ENCODE measurements at places on chromosomes 5 and 9.

DNA sequence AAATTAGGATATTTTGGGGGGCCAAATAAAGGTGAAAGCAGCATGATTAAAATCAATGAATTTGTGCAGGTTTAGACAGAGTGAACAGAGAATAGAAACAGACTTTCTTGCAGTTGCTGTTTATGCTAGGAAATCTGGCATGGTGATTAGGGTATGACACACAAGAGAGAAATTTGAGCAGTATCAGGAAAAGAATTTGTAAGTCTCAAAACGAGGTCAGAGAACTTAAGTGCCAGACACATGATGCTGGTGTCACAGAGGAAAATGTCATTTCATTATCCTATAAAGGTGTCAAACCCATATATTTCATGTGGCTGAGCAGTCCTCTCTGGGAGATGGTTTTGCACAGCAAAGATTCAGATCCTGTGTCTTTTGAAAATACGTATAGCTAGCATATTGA is 15.7 kb downstream of the LVRN start:
- H3K36me3 ChIP-seq, result no peaks in the 10 kb centered on the region
- peaks cover 12% of the 10 kb centered on the region for H3K27me3 ChIP-seq
- peaks cover 2% of the 10 kb centered on the region for H3K4me1 ChIP-seq

- H3K27me3 ChIP-seq, result no peaks in the 10 kb centered on the region
- no peaks in the 10 kb centered on the region for H3K4me1 ChIP-seq
- no peaks in the 10 kb centered on the region for H3K36me3 ChIP-seq
These were observed 277.2 kb upstream of the ZNF608 start for GRCh38 chr5:125023673-125024072.

GRCh38 chr9:20197976-20198685 is 409.3 kb upstream of the SLC24A2 start:
- H3K36me3 ChIP-seq, result peaks cover 16% of the 10 kb centered on the region
- no peak overlapping the region for H3K4me3 ChIP-seq
- H3K27me3 ChIP-seq, result no peaks in the 10 kb centered on the region
- peak; percentile 61 for DNase-seq

DNA sequence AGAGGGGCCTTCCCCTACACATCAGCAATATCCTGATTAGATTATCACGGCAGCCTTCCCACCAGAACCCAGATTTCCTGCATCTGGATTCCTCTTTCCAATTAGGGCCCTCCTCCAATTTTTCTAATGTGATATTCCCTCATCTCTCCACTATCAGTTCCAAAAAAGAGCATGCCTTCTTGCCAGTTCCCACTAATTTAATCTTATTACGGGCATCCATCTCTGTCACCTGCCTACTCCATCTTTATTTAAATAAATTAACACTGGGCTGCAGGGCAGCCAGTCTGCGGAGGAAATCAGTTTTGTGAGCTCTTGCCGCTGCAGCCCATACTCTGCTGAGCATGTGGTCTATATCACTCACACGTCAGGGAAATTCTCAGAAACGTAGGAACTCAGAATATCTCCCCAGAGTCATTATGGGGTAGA is 16.6 kb upstream of the FBP2 start:
- H3K27me3 ChIP-seq, result peaks cover 31% of the 10 kb centered on the region
- H3K27ac ChIP-seq, result no peak overlapping the region
- peaks cover 7% of the 10 kb centered on the region for H3K4me1 ChIP-seq
- no peak for DNase-seq

DNA sequence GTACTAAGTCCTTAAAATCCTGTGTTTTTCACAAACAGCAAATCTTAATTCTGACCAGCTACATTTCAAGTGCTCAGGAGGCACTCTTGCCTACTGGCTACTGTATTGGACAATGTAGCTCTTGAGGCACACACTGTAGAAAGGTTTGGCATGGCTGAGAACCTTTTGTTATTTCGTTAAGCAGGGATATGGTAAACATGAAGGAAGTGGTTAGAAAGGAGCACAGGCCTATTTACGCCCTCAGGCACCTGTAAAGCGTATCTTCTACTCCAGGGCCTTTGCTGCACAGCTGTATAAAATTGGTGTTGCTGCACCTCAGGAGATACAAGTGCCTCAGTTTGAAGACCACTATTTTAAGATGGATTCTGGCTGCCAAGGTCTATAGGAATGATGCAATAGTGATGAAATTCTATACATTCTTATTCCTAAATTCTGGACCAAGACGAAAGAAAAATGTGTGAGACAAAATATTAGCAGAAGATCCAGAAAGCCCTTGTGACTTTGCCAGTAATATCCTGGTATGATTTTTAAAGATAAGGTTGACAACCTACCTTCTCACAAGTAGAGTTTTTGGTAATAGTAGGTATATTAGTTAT is 9.3 kb upstream of the OTULIN start:
- no peak overlapping the region for H3K27ac ChIP-seq
- peaks cover 17% of the 10 kb centered on the region for H3K27me3 ChIP-seq
- peaks cover 2% of the 10 kb centered on the region for H3K36me3 ChIP-seq
- H3K4me1 ChIP-seq, result peaks cover 18% of the 10 kb centered on the region

Data from activated CD4-positive, alpha-beta T cell treated with anti-CD3 and anti-CD28 coated beads, Interleukin-2, amount 10 ng/mL, durations not matched to agents 24 days and 14 days (primary cell).